ENCODE measurements at places on chromosomes 13 and 19. TPM values are rescaled to one million over a fixed set of nuclear protein-coding genes. Genes with fewer than 3 reads are reported as not detected.

Gene ZNF541
- 0.11 TPM for total RNA-seq

Gene KPNA3
- total RNA-seq: 51.7 TPM

Gene CLEC4M
- not detected for total RNA-seq

Gene OR10H2
- total RNA-seq: not detected

Gene EPS8L1
- 2.3 TPM for total RNA-seq

Gene NTN5
- 0.60 TPM for total RNA-seq

Gene PGLYRP1
- not detected for total RNA-seq

Gene SMIM24
- total RNA-seq: 0.49 TPM

DNA sequence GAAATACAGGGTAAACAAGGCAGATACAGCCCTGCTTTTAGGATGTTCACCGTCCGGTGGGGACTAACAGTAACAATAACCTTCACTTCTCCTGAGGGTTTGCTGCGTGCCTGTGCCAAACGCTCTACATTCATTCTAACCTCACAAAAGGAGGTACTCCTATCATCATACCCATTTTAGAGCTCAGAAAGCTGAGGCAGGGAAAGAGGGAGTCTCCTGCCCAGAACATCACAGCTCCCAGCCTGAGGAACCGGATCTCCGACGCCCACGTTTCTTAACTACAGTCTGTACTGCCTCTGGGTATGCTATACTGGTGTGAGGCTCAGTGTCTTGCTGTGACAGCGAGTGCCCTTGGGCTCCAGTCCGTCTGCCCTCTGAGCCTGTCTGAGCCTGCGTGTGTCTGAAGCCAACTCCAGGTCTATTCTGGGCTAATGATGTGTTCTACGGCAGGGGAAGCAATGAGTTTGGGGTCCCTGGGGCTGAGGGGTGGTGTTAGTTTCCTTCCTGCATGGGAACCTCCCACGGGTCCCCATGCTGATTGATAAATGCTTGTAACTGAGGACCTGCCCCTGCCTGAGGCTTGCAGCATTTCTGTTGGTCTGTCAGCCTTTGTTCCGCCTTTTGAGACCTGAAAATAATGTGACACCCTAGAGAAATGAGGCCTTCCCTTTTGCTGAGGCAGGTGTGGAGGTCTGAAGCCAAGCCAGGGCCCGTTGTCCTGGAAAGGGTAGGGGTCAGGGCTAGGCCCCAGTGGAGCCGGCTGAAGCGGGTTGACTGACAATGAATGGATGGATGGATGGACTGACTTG is 4.9 kb downstream of the LIPE start:
- peak overlapping the region; percentile 86 for H3K4me3 ChIP-seq
- H3K27me3 ChIP-seq: no peaks in the 10 kb centered on the region
- H3K27ac ChIP-seq: peak overlapping the region; percentile 92
- peaks cover 2% of the 10 kb centered on the region for H3K36me3 ChIP-seq
- H3K4me1 ChIP-seq: peaks cover 40% of the 10 kb centered on the region

GRCh38 chr19:41849067-41849466 is 4.2 kb downstream of the DMRTC2 start:
- H3K27me3 ChIP-seq: peaks cover 2% of the 10 kb centered on the region
- no peaks in the 10 kb centered on the region for H3K4me1 ChIP-seq

DNA sequence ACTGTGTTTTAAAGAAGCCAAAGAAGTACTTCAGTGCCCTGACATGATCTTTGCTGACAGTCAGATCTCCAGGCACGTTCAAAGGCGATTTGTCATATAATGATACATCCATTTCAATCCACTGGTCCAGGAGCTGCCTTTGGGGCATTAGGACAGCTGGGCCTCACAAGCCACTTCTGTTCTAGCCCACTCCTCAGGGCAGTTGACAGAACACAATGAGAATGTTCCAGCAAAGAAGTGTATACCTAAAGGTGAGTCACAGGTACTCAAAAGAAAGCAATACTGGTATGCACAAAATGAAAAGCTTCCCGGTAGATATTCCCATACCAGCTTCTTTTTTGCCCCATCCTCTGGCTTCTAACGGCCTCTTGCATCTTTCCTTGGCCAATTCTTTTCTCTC is 12.5 kb upstream of the MAP3K10 start:
- no peak overlapping the region for H3K4me3 ChIP-seq
- H3K27me3 ChIP-seq: peaks cover 8% of the 10 kb centered on the region
- no peak overlapping the region for H3K27ac ChIP-seq

GRCh38 chr19:43743059-43743458 is 11.7 kb downstream of the SMG9 start:
- no peak for DNase-seq
- H3K4me1 ChIP-seq: peaks cover 10% of the 10 kb centered on the region
- no peak overlapping the region for H3K4me3 ChIP-seq
- peaks cover 66% of the 10 kb centered on the region for H3K36me3 ChIP-seq
- no peaks in the 10 kb centered on the region for H3K27me3 ChIP-seq

- H3K27me3 ChIP-seq: no peaks in the 10 kb centered on the region
- peaks cover 65% of the 10 kb centered on the region for H3K36me3 ChIP-seq
- H3K27ac ChIP-seq: no peak overlapping the region
- peaks cover 6% of the 10 kb centered on the region for H3K4me1 ChIP-seq
- DNase-seq: peak; percentile 87
- H3K4me3 ChIP-seq: no peak overlapping the region
Measured at GRCh38 chr19:17830567-17831418, 9.5 kb upstream of the INSL3 start.

- peaks cover 5% of the 10 kb centered on the region for H3K4me1 ChIP-seq
- H3K4me3 ChIP-seq: no peak overlapping the region
Measured at GRCh38 chr13:30870049-30870884, 35.8 kb upstream of the MEDAG start.

DNA sequence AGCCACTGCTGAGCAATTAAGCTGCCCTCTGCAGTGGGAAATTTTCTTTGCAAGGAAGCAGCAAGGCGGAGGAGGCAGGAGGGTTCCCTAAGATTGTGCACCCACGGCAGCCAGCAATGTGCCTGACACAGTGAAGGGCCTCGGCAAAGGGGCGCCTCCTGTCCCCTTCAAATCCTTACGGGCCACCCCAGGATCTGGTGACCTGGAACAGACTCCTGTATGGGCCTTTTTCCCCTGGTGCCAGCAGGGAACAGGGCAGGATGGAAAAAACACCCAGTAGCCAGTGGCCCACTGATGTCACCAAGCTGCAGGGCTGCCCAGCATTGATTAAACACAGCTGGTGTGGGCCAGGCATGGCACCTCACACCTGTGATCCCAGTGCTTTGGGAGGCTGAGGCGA is 86.7 kb downstream of the GNG7 start:
- no peak overlapping the region for H3K27ac ChIP-seq
- DNase-seq: no peak
- no peaks in the 10 kb centered on the region for H3K36me3 ChIP-seq
- peaks cover 63% of the 10 kb centered on the region for H3K4me1 ChIP-seq
- no peak overlapping the region for H3K4me3 ChIP-seq
- no peaks in the 10 kb centered on the region for H3K27me3 ChIP-seq

GRCh38 chr19:43519436-43520088 is 7.4 kb downstream of the ETHE1 start:
- peak; percentile 90 for DNase-seq
- no peak overlapping the region for H3K4me3 ChIP-seq
- peaks cover 14% of the 10 kb centered on the region for H3K36me3 ChIP-seq
- no peaks in the 10 kb centered on the region for H3K27me3 ChIP-seq
- peaks cover 17% of the 10 kb centered on the region for H3K4me1 ChIP-seq
- H3K27ac ChIP-seq: peak overlapping the region; percentile 19

DNA sequence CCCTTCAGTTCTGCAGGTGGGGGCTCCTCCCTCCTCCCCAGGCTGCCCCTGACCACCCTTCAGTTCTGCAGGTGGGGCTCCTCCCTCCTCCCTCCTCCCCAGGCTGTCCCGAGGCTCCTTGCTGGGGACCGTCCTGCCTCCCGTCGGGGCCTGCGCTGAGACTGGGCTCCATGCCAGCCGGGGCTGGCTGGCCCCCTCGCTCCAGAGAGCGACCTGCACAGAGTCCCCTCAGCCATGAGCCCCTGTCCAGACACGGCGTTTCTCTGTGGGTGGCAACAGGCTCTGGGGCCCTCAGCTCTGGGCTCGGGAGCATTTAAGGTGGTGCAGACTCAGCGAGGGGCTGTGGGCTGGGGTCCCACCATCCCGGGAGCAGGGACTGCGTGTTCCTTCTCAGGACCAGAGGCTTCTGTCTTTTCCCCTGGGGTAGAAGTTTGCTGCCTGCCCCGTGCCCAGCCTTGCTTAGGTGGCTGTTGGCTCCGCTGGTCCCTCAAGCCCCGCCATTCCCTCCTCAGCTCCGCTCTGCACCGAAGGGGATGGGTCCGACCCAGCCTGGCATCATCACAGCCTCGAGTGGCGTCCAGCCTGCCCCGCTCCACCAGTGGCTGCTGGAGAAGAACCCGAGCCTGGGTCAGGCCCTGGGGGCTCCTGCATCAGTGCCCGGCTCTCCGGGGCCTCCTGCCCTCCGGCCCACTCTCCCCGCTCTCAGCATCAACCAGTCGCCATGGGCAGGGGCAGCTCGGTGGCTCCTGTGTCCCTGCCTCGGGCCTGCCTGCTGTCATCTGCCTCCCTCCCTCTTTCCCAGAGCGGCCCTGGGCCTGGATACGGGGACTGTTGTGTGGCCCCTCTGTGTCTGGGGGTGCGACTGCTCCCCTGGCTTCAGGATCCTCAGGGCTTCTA is 27.6 kb downstream of the CSNK1G2 start:
- H3K4me1 ChIP-seq: peaks cover 15% of the 10 kb centered on the region
- H3K36me3 ChIP-seq: peaks cover 4% of the 10 kb centered on the region
- no peak overlapping the region for H3K4me3 ChIP-seq
- no peak for DNase-seq
